Testis (tissue), 5 donors: ENCODE measurements at places on chromosomes 5 and 9.

GRCh38 chr9:114804505-114804904, 1.3 kb downstream of the TNFSF15 start:
- no peak overlapping the region for H3K4me3 ChIP-seq
- H3K27me3 ChIP-seq, result no peaks in the 10 kb centered on the region
- H3K4me1 ChIP-seq, result peaks cover 4% of the 10 kb centered on the region
- H3K36me3 ChIP-seq, result no peaks in the 10 kb centered on the region
- H3K27ac ChIP-seq, result no peak overlapping the region

GRCh38 chr5:82222597-82223574, 55.3 kb downstream of the RPS23 start:
- H3K27ac ChIP-seq, result no peak overlapping the region
- no peak overlapping the region for H3K4me3 ChIP-seq
- no peaks in the 10 kb centered on the region for H3K27me3 ChIP-seq

- H3K27ac ChIP-seq, result no peak overlapping the region
- H3K4me1 ChIP-seq, result no peaks in the 10 kb centered on the region
- no peaks in the 10 kb centered on the region for H3K27me3 ChIP-seq
- H3K36me3 ChIP-seq, result no peaks in the 10 kb centered on the region
- no peak for DNase-seq
- no peak overlapping the region for H3K4me3 ChIP-seq
Measured at GRCh38 chr5:161889971-161890370, 42.1 kb downstream of the GABRA1 start.

- H3K27ac ChIP-seq, result no peak overlapping the region
- no peak for DNase-seq
- no peak overlapping the region for H3K4me3 ChIP-seq
- H3K36me3 ChIP-seq, result no peaks in the 10 kb centered on the region
Measured at GRCh38 chr9:135772056-135772646, 70.2 kb downstream of the KCNT1 start.

GRCh38 chr9:137147793-137148160, 8.8 kb downstream of the GRIN1 start:
- H3K27me3 ChIP-seq, result no peaks in the 10 kb centered on the region
- no peaks in the 10 kb centered on the region for H3K4me1 ChIP-seq
- H3K36me3 ChIP-seq, result no peaks in the 10 kb centered on the region
- H3K4me3 ChIP-seq, result no peak overlapping the region
